ENCODE measurements at places on chromosomes 7 and 10.

DNA sequence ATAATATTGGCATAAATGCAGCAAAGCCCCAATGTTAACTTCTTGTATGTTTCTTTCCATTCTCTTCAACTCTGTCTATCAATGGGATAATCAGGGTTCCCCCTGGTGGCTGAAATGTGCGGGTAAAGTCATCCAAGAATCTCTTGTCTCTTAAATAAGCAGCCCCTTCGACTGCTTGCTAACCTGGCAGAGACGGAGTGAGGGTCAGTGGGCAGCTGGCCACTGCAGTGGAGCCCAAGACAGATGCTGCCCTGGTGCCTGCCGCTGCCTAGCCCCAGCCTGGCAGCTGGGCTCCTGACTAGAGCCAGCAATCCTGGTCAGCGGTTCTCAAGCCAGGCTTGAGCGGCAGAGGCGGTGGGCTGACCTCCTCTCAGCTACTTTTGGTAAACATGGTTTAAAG is 248.9 kb downstream of the COBL start:
- peak; percentile 19 for DNase-seq

- no peak for DNase-seq
Measured at GRCh38 chr10:118911363-118911762, 118.2 kb upstream of the NANOS1 start.

- DNase-seq = no peak
Measured at GRCh38 chr7:159056737-159057136, 87.9 kb downstream of the VIPR2 start.

GRCh38 chr7:80478683-80479082 is 33.2 kb downstream of the GNAT3 start:
- DNase-seq = no peak

DNA sequence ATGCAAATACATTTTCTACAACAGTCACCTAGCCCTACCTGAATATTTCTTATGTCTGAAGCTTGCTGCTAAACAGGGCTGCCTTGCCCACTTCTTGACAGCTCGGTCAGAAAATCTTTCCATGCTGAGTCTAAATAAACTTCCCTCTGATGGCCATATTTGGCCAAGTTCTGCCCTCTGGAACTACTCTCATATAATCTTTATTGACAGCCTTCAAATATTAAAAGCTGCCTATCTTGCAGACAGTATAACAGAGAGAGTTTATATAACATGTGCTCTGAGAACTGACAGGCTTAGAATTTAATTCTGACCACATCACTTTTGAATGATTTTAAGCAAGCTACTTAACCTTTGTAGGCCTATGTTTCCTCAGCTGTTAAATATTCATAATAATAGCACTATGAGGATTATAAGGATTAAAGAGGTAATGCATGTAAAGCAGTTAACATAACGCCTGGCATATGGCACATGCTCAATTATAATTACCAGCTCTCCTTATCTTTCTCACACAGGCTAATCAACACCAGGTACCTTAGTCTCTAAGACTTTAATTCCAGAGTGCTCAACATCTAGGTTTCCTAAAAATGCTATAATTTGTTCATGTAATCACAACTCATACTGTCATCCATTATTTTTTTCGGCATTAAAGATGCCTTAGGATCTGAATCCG is 334.1 kb downstream of the HPSE2 start:
- no peak for DNase-seq

GRCh38 chr7:90749774-90750173 is 153.7 kb downstream of the CDK14 start:
- DNase-seq = no peak

DNA sequence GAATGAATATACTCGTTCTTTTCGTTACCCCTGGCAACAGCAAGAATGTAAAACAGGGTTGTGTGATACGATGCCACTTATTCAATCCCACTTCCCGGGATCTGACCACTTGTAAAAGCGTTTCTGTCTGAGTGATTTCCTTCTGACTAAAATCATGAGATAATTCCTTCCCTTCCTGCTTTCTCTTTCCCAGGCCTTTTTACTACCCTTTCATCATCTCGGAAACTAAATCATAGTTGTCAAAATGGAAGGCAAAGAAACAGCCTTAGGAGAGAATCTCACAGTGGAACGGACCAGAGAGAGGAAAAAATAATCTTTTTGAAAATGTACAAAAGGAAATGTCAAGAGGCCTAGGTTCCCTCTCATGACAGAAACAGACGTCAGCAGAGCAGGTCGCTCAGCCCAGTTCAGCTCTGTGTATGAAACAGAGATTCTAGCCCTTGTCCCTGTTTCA is 29.8 kb downstream of the DIP2C start:
- no peak for DNase-seq

GRCh38 chr10:4672201-4672600 is 153.8 kb upstream of the AKR1E2 start:
- no peak for DNase-seq

DNA sequence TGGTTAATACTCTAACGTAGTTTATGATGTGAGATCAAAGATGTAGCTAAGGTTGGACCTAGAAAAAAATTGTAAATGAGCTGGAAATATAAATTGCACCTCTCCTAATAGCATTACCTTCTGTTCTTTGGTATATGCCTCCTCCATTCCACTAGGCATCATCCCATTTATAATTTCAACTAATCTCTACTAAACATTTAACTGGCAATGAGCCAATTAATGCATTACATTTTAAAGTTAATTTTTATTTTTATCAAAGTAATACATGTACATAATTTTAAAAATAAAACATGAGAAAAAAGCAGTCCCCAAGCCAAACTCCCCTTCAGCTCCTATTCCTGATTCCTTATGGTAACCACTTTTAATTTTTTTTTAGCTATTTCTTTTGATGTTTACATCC is 35.1 kb upstream of the SKAP2 start:
- no peak for DNase-seq

- DNase-seq = no peak
Measured at GRCh38 chr7:147584771-147585193, 1005.8 kb upstream of the C7orf33 start.

DNA sequence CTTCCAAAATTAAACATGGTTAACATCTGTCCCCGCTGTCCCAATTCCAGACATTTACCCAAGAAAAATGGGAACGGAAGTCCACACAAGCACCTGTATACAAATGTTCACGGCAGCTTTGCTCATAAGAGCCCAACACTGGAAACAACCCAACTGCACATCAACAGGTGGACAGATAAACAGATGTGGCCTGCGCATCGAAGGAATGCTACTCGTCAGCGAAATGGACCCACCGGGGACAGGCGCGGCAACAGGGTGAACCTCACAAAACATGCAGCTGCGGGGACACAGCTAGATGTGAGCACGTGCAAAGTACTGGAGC is 20.9 kb downstream of the GPR146 start:
- DNase-seq = no peak

DNA sequence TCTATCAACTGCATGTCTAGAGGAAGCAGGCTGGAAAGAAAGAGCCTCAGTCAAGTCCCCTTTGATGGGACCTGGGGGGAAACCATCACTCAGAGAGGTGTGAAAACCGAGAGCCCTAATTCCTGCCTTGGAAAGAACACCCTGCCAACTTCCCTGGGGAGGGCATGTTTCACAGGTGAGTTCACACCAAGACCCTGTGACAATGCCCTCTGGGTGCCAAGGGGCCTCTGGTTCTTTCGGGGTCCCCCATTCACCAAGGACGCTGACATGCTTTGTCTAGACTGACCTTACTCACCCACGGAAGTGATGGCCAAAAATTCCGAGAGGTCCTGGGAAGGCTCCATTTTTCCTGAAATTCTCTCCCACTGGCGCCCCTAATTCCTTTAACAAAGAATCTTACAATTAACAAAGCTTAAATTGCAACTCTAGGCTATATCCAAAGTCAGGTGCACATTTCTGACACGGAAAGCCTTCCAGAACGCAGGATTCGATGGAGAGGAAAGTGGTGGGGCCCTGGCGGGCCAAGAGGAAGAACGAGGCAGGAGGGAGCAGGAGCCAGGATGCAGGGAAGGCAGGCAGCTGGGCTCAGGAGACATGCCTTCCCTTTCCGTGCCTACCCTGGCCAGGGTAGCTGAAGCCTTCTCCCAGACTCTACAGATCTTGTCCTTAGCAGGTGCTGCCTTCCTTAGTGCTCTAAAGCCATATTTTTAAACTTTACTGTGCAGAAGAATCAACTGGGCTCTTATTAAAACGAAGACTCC is 23.7 kb downstream of the VSTM4 start:
- no peak for DNase-seq

- no peak for DNase-seq
Measured at GRCh38 chr10:50542871-50543270, 80.9 kb downstream of the SGMS1 start.

DNA sequence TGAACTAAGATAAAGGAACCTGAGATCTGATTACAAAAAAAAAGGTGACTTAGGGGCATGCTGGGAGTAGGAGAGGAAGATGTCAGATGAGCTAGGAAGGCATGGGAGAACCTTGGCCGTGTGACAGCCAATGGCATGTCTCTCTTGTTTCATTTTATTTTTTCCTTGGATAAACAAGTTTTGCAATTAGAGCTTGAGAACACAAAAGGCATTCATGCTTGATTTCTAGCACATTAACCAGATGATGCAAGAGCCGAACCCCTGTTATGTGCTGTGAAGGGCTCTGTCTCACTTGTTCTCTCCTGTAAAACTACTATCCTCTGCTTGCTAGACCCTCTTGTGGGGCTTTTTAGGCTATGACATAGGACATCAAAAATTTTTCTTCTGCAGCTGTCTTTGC is 134.3 kb upstream of the ASAH2 start:
- DNase-seq = no peak

DNA sequence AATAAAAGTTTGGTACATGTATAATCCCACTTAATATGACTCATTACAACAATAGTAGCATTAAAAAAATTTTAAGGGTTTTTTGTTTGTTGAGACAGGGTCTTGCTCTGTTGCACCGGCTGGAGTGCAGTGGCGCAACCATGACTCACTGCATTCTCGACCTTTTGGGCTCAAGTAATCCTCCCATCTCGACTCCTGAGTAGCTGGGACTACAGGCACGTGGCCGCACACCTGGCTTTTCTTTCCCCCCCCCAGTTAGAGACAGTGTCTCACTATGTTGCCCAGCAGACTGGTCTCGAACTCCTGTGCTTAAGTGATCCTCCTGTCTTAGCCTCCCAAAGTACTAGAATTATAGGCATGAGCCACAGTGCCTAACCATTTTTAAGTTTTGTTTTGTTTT is 40.7 kb downstream of the KMT2C start:
- no peak for DNase-seq

GRCh38 chr7:138023618-138024342 is 21.9 kb upstream of the CREB3L2 start:
- no peak for DNase-seq

- DNase-seq = no peak
Measured at GRCh38 chr10:100713859-100714565, 31.4 kb upstream of the PAX2 start.

- no peak for DNase-seq
Measured at GRCh38 chr10:85613391-85613790, 753.2 kb downstream of the GRID1 start.

DNA sequence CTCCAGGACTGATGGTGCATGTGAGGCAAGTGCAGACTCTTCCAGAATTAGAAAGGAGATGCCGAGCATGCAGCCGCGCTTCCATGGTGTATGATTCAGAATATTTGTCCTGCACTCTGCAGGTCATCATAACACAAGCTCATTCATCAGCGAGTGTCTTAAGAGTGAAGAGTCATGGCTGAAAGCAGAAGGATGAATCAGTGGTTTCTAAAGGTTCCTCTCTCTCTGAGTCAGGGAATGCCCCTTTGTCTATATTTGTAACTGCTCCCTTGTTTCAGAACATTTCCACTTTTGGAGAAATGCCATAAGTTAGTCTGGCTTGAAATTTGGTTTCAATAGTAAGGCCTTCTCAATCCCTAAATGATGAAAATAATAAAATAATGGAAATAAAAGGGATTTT is 52.3 kb downstream of the HECW1 start:
- DNase-seq = no peak

- no peak for DNase-seq
Measured at GRCh38 chr7:133564484-133564883, 311.6 kb downstream of the EXOC4 start.

DNA sequence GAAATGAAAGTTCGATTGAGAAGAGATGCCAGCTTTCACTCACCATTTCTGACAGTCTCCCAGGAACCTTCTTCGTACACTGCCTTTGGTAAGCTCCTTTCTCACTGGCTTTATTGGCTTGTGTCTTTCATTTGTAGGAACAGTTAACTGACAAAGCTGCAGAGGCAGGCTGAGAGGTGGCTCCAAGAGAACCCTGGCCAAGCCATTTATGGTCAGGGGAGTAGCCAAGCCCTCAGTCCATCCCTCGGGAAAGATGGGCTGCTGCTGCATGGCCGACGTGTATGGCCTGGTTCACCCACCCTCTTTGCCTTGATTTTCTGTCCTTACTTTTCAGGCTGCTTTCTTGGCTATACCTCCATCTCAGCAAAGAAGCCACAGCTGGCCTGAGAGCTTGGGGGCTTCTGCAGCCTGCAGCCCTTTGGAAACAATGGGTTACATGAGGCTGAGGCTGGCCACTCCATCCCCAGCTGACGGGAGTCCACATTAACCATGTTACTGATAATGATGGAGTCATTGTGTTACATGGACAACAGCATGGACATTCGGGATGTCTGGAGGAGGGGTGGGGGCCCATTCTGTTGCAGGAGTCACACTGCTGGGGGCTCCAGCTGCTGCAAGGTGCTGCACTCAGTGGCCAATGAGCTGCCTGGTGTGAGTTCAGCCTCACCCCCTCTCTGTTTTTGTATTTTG is at the start of gene OPALIN:
OPALIN (minus strand) TSS at position 152 of the 690 bp plus-strand sequence; CDS start at position 46, 106 bp downstream.
- DNase-seq = no peak

DNA sequence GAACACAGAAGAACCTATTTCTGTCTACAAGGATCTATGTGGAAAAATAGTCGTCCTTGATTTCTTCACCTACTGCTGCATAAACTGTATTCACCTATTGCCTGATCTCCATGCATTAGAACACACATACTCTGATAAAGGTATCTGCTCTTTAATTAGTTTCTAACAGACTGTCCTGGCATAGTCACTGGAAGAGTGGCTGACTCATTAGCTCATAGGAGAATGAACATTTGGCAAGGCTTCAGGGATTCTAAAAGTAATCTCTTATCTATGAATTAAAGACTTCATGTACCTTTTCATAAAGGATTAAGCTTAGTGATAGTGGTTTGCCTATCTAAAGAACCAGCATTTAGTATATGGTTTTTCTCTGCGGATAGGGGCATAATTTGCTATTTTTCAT is 4.1 kb downstream of the NHLRC2 start:
- DNase-seq = no peak

Data from activated CD4-positive, alpha-beta T cell treated with anti-CD3 and anti-CD28 coated beads for 4 hours (primary cell).